Calu3 (cell line): ENCODE measurements at places on chromosomes 7 and 10. TPM values are rescaled to one million over a fixed set of nuclear protein-coding genes. Genes with fewer than 3 reads are reported as not detected.

The SLC26A5 gene
- not detected in 2 replicates for total RNA-seq

The MYH16 gene
- total RNA-seq = 0.61 and 0.97 TPM in 2 replicates

The TMEM130 gene
- total RNA-seq = not detected in 2 replicates

The SUN1 gene
- 218 and 252 TPM in 2 replicates for total RNA-seq

The MMRN2 gene
- 0.83 TPM in 1 of 2 replicates, not detected in the other for total RNA-seq

The SLC37A3 gene
- total RNA-seq = 62.5 and 65.2 TPM in 2 replicates

The PARP12 gene
- total RNA-seq = 66.6 and 102 TPM in 2 replicates

GRCh38 chr10:50545846-50546245 is 77.9 kb downstream of the SGMS1 start:
- no peaks in the 10 kb centered on the region for H3K27me3 ChIP-seq
- H3K4me3 ChIP-seq = no peak overlapping the region
- H3K36me3 ChIP-seq = no peaks in the 10 kb centered on the region
- no peak for DNase-seq

DNA sequence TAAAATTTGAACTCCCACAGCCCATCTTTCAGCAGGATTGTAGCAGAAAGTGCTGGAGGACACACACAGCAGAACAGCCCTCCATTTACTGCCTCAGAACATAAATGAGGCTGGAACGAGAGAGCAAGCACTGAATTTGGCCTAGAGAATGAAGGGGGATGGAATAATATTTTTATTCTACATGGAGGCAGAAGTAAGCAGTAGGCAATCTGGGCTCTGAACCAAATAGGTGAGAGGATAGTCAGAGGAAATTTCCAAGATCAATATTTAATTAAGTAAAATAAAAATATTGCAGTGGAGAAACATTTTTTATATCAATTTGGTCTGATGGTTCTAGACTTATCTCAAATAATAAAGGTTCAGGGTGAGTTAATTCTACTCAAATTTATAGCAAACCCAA is 29.2 kb upstream of the TSPAN13 start:
- DNase-seq = no peak
- no peaks in the 10 kb centered on the region for H3K36me3 ChIP-seq
- no peak overlapping the region for H3K27ac ChIP-seq
- no peak overlapping the region for H3K4me3 ChIP-seq

DNA sequence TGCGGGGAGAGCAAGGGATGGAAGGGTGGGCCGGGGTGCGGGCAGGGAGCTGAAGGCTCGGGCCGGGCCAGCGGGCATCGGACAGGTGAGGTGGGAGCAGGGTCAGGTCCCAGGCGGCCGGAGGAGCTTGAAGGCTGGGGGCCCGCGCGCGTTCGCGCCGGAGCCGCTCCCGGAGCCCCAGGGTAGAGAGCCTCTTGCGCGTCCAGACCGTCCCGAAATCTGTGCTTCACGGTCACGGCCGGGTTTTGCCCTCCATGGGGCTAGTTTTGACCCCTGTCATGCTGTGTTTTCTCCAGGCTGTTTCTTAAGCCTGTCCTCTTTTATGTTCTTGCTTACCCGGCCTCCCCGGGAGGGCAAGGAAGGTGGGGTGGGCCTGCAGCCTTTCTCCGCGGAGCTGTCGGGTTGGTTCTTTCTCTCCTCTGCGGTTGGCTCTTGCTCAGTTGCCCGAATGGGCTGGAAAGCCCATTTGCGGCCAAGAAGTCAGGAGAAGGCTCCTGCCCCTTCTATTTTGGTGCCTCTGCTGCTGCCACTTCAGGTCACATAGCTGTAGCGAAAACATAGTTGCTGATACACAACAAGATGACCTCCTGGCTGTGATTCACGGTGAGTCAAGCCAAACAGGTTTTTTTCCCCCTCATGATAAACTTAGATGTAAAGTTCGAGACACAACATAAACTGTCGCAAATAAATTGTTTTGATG is 650 bp downstream of the UBE2D1 start:
- DNase-seq = peak; percentile 35
- H3K27me3 ChIP-seq = peaks cover 17% of the 10 kb centered on the region
- peak overlapping the region; percentile 97 for H3K4me3 ChIP-seq
- H3K36me3 ChIP-seq = peaks cover 17% of the 10 kb centered on the region
- H3K27ac ChIP-seq = peak overlapping the region; percentile 87

DNA sequence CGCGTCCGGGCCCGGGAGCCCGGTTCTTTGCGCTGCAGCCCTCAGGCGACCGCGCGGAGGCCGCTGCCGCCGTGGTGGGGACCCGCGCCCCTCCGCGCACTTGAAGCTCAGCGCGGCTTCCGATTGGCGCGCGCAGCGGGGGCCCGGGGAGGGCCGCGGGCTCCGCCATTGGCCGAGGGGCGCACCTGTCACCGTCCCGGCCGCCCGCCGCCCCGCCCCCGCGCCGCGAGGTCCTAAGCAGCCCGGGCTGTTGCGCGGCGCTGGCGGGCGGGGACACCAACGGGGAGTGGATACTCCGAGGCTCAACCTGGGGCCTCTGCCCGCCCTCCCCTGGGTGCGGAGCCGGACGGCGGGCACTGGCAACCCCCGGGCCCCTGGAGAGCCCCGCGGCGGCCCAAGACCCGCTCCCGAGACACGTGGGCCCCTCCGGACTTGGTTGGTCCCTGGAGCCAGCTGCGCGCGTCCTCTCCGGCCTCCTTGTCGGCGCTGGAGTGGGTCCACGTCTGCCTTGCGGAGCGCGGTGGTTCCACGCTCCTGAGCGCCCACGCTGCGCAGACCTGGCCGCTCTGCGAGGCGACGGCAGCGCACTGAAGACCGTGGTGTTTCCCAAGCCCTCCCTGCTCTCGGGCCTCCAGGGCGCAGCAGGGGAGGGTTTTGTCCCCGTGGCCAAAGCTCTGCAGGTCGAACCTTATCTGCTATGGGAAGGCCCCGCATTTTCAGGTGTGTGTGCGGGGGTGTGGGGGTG is at the start of gene MNX1:
Gene MNX1, minus strand, starts transcription at position 76 of the 745 bp plus-strand sequence. CDS start 313 bp downstream, outside the sequence.
- peak; percentile 96 for DNase-seq
- H3K27ac ChIP-seq = peak within 1 kb of the TSS; percentile 94
- peak within 1 kb of the TSS; percentile 99 for H3K4me3 ChIP-seq
- peaks cover 24% of the 10 kb centered on the region for H3K4me1 ChIP-seq
- no peaks in the 10 kb centered on the region for H3K27me3 ChIP-seq

- H3K36me3 ChIP-seq = no peaks in the 10 kb centered on the region
- no peaks in the 10 kb centered on the region for H3K4me1 ChIP-seq
- no peak for DNase-seq
- no peak overlapping the region for H3K4me3 ChIP-seq
- H3K27me3 ChIP-seq = peaks cover 92% of the 10 kb centered on the region
- H3K27ac ChIP-seq = no peak overlapping the region
These were observed 104.2 kb upstream of the CDCA7L start for GRCh38 chr7:22049766-22050500.

DNA sequence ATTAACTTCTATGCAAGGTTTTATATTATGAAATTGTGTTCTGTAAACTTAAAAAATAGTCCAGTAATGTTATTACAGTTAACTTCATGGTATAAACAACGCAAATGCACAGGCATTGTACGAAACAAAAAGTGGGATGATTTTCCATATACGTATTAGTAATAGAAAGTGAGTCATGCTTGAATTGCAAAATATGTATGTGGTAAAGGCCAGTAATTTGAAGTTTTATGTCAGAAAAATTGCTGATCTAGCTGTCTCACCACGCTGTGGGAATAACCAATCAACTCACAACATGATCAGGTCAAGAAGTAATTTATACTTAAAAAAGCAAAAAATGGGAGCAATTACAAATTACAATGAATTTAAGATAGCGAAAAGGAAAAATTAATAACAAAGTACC is 37.0 kb upstream of the GLI3 start:
- no peak overlapping the region for H3K27ac ChIP-seq
- no peak for DNase-seq
- H3K4me3 ChIP-seq = no peak overlapping the region
- H3K27me3 ChIP-seq = no peaks in the 10 kb centered on the region
- no peaks in the 10 kb centered on the region for H3K4me1 ChIP-seq

GRCh38 chr10:921471-922414 is 9.8 kb downstream of the LARP4B start:
- H3K27me3 ChIP-seq = no peaks in the 10 kb centered on the region
- H3K27ac ChIP-seq = no peak overlapping the region
- H3K4me3 ChIP-seq = no peak overlapping the region
- H3K4me1 ChIP-seq = peaks cover 26% of the 10 kb centered on the region

- peaks cover 6% of the 10 kb centered on the region for H3K36me3 ChIP-seq
- no peak for DNase-seq
- H3K27ac ChIP-seq = no peak overlapping the region
- no peaks in the 10 kb centered on the region for H3K4me1 ChIP-seq
These were observed 36.2 kb downstream of the UNCX start for GRCh38 chr7:1268866-1269265.

GRCh38 chr10:13990946-13991345 is 339.8 kb downstream of the FRMD4A start:
- DNase-seq = no peak
- H3K36me3 ChIP-seq = no peaks in the 10 kb centered on the region
- H3K4me3 ChIP-seq = no peak overlapping the region
- H3K4me1 ChIP-seq = no peaks in the 10 kb centered on the region
